Stimulated activated CD4-positive, alpha-beta T cell treated with anti-CD3 and anti-CD28 coated beads, TNF-alpha, amount 100 ng/mL, for 1 hour (primary cell): ENCODE measurements at places on chromosomes 13 and 19.

GRCh38 chr13:51740698-51741097 lies 63.3 kb downstream of the DHRS12 start:
- DNase-seq, result no peak

GRCh38 chr13:43728421-43728820 lies 58.4 kb downstream of the ENOX1 start:
- DNase-seq, result no peak

GRCh38 chr19:55459950-55460657 lies 1.3 kb downstream of the ISOC2 start:
- DNase-seq, result no peak

GRCh38 chr19:56080669-56081401 lies 40.3 kb downstream of the ZNF787 start:
- peak; percentile 62 for DNase-seq

- DNase-seq, result no peak
Measured at GRCh38 chr13:68987585-68987984, 1120.0 kb upstream of the ATXN8OS start.

DNA sequence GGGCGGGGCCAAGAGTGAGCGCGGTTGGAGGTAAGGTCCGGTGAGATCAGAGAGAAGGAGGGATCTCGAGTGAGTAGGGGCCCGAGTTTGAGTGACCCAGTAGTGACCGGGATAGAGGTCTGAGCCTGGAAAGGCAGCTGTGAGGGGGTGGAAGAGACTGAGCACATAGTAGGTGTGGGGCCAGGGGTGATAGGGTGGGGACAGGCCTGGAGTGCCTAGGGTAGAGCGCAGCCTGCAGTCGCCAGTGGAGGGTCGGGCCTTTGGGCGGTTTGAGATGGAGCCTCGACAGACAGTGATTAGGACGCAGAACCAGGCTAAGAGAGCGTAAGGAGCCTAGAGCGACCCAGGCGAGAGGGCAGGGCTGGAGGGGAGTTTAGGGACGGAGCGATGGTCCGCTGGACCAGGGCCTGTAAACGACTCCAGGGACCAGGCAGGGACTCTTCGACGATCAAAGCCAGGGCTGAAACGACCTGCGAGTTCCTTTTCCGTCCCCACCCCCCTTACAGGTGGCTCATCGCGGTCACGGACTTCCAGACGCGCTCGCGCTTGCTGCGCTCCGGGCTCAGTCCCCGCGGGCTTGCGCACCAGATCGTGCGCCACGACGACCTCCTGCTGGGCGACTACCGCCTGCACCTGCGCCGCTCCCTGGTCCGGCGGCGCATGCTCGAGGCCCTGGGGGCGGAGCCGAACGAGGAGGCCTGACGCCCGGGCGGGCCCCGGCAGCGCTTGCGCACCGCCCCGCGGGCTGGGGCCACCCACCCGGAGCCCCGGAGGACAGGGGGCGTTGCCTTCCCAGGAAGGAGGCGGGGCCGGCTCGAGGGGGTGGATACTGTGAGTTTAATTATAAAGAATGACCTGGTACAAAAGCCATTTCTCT lies 9.4 kb downstream of the C19orf81 start:
- peak; percentile 34 for DNase-seq

DNA sequence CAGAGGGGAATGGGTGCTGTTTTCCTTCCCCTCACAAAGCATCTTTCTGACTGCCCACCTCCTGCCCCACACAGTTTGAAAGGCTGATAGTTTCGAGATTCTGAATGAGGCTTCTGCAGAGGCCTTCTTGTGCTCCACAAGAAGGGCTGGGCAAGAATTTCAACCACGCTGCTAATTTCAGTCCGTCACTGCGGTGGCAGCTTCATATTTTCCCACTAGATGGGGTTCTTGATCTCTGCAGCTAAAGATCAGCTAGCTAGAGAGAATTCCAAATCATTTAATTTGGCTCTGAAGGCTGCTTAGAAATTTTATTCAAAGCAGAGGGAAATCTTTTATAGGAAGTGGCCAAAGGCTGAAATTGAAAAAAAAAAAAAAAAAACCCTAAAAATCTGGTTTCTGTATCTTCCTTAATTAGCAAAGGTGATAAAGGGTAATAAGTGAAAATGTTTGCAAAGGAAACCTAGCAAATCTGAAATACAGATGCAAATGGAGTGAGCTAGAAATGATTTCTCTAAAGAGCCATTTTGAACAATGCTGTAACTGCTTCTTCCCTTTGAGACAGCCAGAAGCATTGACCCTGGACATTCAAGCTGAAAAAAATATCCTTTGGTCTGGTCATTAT lies 38.0 kb upstream of the C13orf42 start:
- DNase-seq, result no peak

DNA sequence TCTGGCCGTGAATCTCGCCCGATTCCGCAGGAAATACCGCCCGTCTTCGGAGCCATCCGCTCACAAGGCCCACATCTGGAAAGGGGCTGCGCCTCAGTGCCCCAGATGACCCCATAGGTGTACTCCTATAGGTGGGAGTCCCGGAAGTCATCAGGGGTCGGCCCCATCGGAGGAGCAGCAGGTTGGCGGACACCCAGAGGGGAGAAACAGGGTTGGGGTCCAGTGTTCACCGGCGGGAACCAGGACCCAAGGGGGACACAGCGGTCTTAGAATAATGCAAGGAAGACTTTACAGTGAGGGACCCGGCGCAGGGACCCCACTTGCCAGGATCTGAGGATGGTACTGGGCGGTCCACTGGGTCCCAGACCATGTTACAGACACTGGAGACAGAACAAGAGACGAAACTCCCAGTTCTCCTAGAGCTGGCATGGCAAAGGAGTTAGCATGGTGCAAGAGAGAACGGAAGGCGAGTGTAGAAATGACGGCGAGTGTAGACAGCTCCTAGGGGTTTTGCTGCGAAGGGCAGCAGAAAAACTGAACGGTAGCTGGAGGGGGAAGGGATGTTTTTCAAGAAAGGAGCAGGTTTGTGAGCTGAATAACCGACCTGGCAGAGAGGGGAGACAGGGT lies 4.2 kb upstream of the RGL3 start:
- no peak for DNase-seq

GRCh38 chr19:14432791-14433553 lies at the start of gene PKN1:
PKN1 (plus strand) TSS chr19:14433306; CDS start chr19:14433522, 216 bp downstream.
- DNase-seq, result no peak

- DNase-seq, result no peak
Measured at GRCh38 chr19:19205416-19206410, 2.5 kb upstream of the NR2C2AP start.

- no peak for DNase-seq
Measured at GRCh38 chr13:46561691-46562090, 8.7 kb downstream of the LRCH1 start.

DNA sequence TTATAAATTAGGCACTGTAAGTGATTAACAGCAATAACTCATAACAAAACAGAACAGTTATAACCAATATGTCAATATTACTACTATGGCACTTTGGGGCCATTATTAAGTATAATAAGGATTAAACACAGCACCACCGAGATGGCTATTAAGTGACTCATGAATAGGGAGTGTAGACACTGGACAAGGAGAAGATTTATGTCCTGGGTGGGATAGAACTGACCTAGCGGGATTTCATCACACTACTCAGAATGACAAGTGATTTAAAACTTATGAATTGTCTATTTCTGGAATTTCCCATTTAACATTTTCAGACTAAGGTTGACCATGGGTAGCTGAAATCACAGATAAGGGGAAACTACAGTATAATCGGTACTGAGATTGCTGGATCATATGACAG lies 79.0 kb upstream of the SLC7A1 start:
- DNase-seq, result no peak

GRCh38 chr13:48489666-48490065 lies 43.2 kb downstream of the RCBTB2 start:
- DNase-seq, result no peak

GRCh38 chr13:33590936-33591335 lies 227.0 kb upstream of the RFC3 start:
- DNase-seq, result no peak

DNA sequence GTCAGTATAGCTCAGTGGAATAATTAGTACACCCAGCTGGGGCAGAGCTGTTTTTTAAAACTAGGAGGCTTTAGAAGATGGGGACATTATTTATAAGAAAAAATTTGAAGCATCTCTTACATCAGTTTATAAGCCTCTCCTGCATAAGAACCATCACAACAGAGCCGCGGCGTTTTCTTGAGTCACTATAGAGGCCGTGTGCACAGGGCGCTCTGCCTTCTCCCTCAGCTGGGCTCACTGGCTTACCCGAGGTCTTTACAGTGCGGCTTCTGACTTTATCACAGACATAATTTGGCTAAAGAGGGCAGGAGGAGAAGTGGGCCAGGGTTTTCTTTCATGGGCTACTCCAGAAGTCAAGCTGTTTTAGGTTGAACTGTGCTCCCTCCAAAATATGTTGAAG lies 135.5 kb upstream of the RNF113B start:
- no peak for DNase-seq

DNA sequence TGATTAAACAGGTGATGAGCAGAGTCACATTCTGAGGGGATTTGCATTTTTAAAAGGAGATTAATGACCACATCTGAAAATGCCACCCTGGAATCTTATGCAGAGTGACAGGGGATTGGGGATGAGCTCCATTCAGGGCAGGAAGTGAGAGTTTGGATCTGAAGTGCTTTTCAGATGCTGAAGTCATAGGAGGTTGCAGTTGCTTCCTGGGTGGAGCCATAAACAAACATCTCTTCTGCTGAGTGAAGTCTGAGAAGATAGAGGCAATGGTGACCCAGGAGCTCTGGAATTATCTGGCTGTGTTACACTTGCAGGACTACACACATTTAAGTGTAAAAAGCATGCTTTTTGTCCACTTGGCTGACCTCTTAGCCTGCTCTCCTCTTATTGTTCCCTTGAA lies 51.4 kb upstream of the PSG8 start:
- DNase-seq, result no peak

- DNase-seq, result no peak
Measured at GRCh38 chr19:6501740-6502648, at the start of gene TUBB4A. TUBB4A (minus strand) TSS chr19:6502309; CDS start chr19:6502212, 97 bp downstream.

- DNase-seq, result no peak
Measured at GRCh38 chr13:28753208-28753892, 34.6 kb upstream of the SLC46A3 start.

DNA sequence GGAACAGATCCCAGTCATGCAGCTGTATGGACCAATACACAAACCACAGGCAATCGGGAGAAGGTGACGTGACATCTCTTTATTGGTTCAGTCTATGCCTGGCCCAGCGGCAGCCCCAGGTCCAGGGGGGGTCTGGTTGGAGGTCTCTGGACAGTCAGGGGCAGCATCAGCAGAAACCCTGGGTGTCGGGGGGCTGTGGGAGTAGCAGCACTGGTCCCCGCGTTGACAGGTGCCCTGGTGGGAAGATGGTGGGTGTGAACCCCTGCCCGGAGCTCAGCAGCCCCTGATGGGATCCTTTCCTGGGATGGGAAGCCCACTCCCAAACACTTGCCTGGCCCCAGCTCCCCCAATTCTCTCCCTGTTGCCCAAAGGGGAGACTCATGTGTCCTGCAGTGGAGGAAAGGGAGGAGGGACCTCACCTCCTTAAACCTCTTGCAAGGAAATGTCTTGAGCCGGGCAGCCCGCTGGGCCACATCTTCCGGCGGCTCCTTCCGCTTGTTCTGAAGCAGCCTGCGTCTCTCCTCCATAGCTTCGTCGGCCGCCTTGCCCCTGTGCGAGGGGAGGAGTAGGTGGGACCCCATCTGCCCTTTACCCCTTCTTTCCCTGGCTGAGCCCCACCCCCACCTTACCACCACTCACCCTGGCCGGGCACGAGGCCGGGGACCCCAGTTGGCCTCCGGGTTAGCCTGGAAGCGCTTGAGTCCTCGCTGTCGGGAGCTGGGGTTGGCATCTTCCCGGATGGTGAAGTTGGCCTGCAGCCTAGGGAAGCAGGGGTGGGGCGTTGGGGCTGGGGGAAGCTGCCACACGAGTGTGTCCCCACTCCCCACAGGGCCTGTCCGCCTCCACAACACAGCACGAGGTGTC lies 2.4 kb upstream of the LYL1 start:
- no peak for DNase-seq

GRCh38 chr19:57071444-57071843 lies 48.3 kb upstream of the USP29 start:
- DNase-seq, result no peak

- no peak for DNase-seq
Measured at GRCh38 chr19:45526143-45526542, 18.9 kb downstream of the VASP start.

GRCh38 chr13:66036024-66036614 lies 1194.0 kb downstream of the PCDH9 start:
- no peak for DNase-seq

GRCh38 chr13:37226971-37227370 lies 121.5 kb upstream of the CSNK1A1L start:
- DNase-seq, result no peak

DNA sequence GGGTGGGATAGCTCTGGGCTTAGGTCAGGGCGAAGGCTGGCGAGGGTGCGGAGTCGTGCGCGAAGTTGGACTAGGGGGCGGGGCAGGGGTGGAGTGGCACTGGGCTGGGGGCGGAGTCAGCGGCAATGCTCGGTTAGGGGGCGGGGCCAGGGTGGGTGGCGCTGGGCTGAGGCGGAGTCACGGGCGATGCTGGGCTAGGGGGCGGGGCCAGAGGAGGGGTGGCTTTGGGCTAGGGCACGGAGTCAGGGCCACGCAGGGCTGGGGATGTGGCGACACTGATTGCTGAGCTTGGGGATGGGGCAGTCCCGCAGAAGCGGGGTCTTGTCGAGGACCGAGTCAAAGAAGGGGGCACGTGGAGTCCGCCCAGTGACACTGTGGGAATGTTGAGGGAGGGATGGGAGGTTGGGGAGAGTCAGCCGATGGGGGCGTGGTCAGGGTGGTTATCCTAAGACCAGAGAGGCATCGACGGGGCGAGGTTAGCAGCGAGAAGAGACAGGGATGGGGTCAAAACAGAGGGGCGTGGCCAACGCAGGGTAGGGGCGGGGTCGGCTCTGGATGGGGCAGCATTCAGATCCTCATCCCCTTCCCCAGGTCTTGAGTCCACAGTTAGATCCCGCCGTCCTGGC lies 8.7 kb downstream of the HOMER3 start:
- peak; percentile 62 for DNase-seq

- DNase-seq, result peak; percentile 93
Measured at GRCh38 chr19:35612559-35613321, at the start of gene HAUS5. HAUS5 (plus strand) TSS chr19:35612735; CDS start chr19:35612795, 60 bp downstream.

DNA sequence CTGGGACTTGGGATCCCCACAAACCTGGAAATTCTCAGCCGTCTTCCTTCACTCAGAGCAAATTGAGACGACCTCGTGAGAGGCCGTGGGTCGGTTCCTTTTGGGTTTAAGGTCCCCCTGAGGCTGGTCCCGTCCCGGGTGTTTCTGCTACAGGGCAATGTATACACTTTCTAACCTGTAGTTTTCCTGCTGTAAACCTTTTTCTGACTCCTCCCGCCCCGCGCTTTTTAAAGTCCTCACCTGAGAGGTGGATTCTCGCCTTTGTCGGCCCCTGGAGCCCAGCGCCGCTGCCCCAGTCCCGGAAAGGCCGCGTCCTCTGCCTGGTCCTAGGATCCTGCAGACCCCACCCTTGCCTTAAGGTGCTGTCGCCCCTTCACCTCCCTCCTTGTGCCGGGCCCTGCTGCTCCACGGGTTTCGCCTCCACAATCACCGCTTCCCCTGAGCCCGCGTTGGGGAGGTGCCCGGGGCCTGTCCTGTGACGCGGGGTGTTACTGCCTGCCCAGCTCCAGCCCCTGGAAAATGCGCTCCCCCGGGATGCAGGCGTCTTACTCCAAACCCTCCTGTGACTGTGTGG lies 391 bp downstream of the ZNF761 start:
- no peak for DNase-seq

- no peak for DNase-seq
Measured at GRCh38 chr19:22422211-22422610, at the start of gene ZNF98. ZNF98 (minus strand) TSS chr19:22422346; CDS start chr19:22422224, 122 bp downstream.

GRCh38 chr19:35247526-35248309 lies 1.1 kb upstream of the LSR start:
- peak; percentile 27 for DNase-seq

GRCh38 chr13:84294576-84294975 lies 412.3 kb upstream of the SLITRK1 start:
- no peak for DNase-seq
